ENCODE measurements at places on chromosomes 5 and 9. TPM values are rescaled to one million over a fixed set of nuclear protein-coding genes. Genes with fewer than 3 reads are reported as not detected.
A peak's percentile ranks its signal among the peaks of the same experiment; 100 is the strongest.

SH3TC2 gene
- total RNA-seq, result 60.3 TPM

GOLGA2 gene
- 69.6 TPM for total RNA-seq

GLDC gene
- 5.1 TPM for total RNA-seq

DNA sequence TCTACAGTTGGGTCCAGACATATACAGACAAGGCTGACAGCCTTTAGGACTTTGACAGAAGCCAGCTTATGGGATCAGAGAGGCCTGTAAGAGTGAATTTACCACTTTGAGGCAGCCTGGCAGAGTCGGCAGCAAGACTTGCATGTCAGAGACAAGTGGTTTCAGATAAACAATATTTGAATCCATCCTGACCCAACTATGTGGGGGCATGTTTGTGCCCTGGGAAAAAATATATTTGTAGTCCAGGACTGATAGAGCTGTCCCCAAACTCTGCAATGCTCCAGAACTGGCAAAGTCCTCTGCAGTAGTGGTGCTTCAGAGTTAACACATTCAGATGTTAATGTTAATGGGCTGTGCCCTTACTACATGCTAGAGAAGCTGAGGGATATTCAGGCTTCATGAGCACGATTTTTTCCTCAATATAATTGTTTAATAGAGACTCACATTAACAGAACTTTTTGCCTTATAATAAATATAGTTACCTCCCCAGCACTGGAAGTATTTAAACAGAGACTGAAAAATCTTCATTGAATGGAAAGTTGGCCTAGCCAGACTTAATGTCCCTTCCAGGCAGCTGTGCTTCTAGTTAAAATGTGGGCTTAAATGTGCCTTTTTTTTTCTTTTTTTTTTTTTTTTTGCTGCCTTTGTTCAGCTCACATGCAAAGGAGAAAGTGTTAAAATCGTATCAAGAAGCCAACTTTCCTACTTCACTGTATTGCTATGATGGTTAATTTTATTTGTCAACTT is 42.9 kb downstream of the FEM1C start:
- DNase-seq, result no peak
- H3K27ac ChIP-seq, result no peak overlapping the region
- no peaks in the 10 kb centered on the region for H3K27me3 ChIP-seq
- H3K4me1 ChIP-seq, result peaks cover 8% of the 10 kb centered on the region
- H3K4me3 ChIP-seq, result no peak overlapping the region

GRCh38 chr9:4243113-4243512 is 56.8 kb downstream of the GLIS3 start:
- H3K4me3 ChIP-seq, result no peak overlapping the region
- peak overlapping the region; percentile 67 for H3K27ac ChIP-seq
- H3K4me1 ChIP-seq, result peaks cover 50% of the 10 kb centered on the region
- H3K27me3 ChIP-seq, result no peaks in the 10 kb centered on the region
- peaks cover 9% of the 10 kb centered on the region for H3K36me3 ChIP-seq

DNA sequence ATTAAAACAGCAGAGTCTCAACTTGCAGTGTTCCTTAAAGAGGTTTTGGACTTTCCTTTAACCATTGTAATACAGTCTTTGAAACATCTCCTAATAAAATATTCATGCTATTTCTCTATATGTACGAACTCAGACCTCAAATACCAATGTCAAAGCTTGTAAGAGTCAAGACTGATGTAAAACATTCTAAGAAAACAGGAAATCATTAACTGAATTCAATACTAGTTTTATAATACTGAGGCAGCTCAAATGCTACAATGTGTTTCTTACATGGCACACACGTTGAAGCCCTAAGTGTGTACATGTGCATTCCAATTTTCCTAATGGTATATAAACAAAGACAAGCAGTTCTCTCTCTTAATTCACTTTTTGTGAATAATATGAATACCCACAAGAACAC is 11.6 kb downstream of the PSIP1 start:
- H3K27me3 ChIP-seq, result no peaks in the 10 kb centered on the region
- no peak overlapping the region for H3K27ac ChIP-seq
- peaks cover 4% of the 10 kb centered on the region for H3K36me3 ChIP-seq

All from Calu3 (cell line).